ENCODE measurements at places on chromosomes 5 and 9.

GRCh38 chr5:113269023-113269997, 165.5 kb downstream of the TSSK1B start:
- DNase-seq: no peak

DNA sequence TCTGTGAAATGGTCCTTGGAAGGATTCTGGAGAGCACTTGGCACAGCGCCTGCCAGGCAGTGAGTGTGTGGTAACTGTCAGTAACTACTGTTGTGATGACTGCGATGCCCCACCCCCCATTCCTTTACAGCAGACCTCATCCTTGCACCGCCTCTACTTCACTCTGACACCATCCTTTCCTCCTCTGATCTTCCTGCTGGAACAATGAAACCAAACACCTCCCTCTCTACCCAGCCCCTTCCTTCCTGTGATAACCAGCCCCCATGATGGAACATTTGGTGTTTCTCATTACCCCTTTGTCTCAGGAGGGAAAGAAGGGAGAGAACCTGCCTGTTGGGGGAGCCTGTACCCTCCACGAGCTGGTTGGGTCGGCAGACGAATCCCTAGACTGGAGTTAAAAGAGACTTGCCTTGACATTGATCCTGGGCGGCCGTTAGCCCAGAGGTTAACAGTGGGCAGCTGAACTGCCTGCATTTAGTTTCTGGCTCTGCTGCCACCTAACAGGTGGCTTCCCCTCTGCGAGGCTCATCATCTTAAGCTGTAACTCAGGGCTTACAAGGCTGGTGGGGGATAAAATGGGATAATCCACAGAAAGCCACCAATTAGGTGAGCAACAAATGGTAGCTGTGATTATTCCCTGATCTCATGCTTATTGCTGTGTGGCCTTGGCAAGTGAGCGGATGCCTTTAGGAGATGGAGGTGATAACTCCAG, 34.2 kb upstream of the GRPEL2 start:
- DNase-seq: no peak

GRCh38 chr5:147169901-147170300, 64.9 kb upstream of the STK32A start:
- no peak for DNase-seq

GRCh38 chr5:86542532-86542931, 75.2 kb upstream of the COX7C start:
- no peak for DNase-seq

DNA sequence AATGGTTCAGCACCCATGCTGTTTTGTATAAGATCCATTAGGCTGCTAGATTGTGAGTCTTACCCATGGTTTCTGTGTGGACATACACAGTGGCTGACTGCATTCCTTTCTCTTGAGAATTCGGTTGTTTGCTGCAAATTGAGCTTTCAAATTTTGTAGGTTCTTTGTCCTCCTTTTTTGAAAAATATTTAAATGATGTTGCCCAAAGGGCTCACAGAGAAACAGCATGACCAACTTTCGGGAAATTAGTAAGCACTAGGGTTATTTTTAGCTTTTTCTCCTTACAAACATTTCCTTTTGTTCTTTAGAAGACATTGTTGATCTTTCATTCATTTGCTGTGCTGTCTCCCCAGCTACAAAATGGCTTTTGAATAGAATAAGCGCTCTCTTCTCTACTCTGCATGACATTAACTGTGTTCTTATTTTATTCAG, 79.4 kb downstream of the NLN start:
- no peak for DNase-seq

DNA sequence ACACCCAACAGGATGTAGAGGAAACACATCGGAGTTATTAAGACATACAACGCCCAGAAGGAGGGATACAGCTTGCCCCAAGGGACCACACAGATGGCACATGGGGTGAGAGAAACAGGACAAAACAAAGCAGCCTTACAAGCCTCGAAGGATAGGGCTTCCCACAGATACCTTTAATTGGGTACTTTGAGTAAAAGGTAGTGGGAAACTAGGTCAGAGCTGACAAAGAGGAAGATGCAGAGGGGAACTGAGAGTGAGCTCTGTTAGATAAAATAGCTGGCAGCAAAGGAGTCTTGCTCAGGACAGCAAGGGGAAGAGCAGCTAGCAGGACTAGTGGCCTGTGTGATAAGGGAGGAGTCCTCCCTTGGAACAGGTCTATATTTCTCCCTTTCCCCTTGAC, 48.2 kb downstream of the OTP start:
- DNase-seq: no peak

DNA sequence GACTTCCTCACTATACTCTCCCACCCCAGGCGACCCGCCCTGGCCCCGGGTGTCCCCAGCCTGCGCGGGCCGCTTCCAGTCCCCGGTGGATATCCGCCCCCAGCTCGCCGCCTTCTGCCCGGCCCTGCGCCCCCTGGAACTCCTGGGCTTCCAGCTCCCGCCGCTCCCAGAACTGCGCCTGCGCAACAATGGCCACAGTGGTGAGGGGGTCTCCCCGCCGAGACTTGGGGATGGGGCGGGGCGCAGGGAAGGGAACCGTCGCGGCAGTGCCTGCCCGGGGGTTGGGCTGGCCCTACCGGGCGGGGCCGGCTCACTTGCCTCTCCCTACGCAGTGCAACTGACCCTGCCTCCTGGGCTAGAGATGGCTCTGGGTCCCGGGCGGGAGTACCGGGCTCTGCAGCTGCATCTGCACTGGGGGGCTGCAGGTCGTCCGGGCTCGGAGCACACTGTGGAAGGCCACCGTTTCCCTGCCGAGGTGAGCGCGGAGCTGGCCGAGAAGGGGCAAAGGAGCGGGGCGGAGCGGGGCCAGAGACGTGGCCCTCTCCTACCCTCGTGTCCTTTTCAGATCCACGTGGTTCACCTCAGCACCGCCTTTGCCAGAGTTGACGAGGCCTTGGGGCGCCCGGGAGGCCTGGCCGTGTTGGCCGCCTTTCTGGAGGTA, 2.1 kb downstream of the CA9 start:
- no peak for DNase-seq

GRCh38 chr5:173664154-173664526, 47.7 kb upstream of the BOD1 start:
- DNase-seq: no peak

DNA sequence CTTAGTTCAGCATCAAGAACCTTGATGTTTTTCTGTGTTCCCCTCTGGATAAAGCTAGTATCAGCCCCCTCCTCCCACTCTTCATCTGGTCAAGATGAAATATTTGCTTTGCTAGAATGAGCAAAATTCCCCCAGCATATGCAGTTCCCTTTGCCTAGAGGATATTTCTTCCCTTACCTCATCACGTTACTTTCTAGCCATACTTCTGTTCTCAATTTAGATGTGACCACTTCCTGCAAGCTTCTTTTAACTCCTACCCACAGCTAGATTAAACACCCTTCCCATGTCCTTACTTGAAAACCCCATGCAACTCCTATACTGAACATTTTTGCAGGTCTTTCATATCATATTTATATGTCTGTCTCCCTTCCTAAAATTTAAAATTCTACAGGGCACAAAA, 178.9 kb upstream of the TUSC1 start:
- no peak for DNase-seq

GRCh38 chr5:39624268-39624886, 199.6 kb upstream of the DAB2 start:
- DNase-seq: no peak

All from activated CD8-positive, alpha-beta memory T cell treated with anti-CD3 and anti-CD28 coated beads for 4 hours (primary cell).